ENCODE measurements at places on chromosomes 11 and 22. TPM values are rescaled to one million over a fixed set of nuclear protein-coding genes. Genes with fewer than 3 reads are reported as not detected.
A peak's percentile ranks its signal among the peaks of the same experiment; 100 is the strongest.

DNA sequence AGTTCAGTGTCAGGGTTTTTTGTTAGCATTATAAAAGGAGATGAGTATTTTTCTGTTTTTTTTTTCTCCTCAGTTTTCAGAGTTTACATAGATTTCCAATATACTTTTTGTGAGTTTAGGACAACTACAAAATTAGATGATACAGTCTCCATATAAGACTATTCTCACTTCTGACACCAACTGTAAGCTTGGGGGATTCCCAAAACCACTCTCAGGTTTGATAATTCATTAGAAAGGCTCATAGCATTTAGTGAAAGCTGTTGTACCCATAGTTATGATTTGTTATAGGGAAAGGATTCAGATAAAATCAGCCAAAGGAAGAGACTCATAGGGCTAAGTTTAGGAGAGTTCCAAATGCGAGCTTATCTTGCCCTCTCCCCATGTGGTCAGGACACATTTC lies 24.1 kb downstream of the CUL5 start:
- no peak for DNase-seq

DNA sequence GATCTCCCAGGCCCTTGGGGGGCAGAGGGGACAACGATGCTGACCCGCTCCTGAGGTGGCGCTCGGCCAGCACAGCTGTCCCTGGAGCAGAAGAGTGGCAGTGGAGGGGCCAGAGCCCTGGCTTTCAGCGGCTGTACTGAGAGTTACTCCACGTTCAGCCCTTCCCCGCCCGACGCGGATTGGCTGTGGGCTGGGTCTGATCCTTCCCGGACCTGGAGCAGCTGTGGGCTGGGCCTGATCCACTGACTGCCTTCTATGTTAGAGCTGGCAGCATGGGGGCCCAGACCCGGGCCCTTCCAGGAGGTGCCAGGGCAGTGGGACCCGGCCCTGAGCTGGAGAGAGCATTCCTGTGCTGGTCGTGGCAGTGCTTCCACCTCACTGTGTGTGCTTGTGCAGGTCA lies 27.8 kb downstream of the YWHAH start:
- no peak for DNase-seq

Gene CALCA
- total RNA-seq, result not detected

DNA sequence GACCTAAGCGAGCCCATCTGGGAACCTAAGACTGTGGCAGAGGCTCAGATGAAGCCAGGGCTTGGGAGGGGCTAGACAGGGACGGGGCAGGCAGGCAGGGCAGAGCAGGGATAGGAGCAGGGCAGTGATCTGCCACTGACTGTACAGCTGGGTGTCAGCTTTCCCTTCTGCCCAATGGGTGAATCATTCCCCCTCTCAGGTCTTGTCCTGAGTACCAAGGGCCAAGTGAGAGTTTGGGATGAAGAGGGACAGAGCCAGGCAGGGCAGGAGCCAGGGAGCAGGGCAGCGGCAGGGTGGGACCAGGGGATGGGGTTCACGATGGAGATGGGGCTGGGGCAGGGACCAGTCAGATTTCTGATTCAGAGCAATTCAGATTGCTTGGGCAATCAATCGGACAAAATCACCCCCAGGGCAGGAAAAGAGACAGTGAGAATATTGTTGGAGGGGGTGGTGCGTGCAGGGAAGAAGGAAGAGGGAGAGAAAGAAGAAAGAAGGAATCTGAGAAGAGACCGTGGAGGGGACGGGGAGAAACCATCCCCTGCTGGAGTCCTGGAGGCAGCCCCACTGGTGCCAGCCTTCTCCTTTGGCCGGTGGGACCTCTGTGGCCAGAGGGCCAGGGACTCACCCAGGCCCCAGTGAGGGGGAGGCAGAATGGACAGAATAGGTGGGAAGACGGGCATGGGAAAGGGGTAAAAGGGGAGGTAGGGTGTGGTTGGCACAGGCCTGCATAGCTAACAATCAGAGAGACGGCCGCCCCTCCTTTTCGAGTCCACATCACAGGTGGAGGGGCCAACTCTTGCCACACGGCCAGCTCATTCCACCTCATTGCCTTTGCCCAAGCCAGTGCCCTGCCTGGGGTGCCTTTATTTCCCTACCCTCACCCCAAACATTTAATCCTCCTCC lies 47.2 kb downstream of the CYTH4 start:
- no peak for DNase-seq

- DNase-seq, result no peak
Observed at GRCh38 chr11:18699848-18700261, 1.3 kb downstream of the TMEM86A start.

GRCh38 chr22:46537946-46538813 lies 760 bp upstream of the CELSR1 start:
- DNase-seq, result no peak

- DNase-seq, result no peak
Observed at GRCh38 chr11:115084231-115084630, 405.9 kb downstream of the NXPE2 start.

DNA sequence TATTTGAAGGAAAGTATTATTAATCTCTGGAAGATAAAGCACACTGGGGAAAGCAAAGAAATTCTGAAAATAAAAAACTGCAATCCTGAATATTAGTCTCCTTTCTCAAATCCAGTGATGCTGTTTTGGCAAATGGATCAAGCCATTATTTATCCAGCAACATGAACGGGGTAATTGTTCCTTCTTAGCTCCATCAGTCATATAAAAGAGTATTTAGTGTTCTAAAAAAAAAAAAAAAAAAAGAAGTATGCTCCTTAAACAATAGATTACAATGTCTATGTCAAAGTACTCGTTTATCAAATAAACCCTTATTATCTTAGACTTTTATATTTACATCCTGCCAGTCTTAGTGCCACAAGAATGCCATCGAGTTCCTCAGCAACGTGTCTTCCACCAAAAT lies 1.3 kb downstream of the RDX start:
- no peak for DNase-seq

DNA sequence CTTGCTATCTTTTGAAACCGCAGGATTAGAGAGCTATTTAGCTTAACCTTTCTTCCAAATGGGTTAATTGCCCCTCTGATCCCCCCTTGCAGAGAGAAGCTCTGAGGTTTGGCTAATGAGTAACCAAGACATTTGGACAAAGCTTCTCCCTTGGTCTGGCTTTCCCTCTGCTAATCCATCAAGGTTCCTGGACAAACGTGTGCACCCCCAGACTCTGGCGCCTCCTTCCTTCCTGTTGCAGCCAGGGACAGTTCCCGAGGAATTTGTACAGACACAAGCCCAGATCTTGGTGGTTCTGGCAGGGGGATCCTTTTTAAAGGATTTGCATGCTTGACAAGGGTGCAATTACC lies 1.6 kb downstream of the KIAA1671 start:
- no peak for DNase-seq

DNA sequence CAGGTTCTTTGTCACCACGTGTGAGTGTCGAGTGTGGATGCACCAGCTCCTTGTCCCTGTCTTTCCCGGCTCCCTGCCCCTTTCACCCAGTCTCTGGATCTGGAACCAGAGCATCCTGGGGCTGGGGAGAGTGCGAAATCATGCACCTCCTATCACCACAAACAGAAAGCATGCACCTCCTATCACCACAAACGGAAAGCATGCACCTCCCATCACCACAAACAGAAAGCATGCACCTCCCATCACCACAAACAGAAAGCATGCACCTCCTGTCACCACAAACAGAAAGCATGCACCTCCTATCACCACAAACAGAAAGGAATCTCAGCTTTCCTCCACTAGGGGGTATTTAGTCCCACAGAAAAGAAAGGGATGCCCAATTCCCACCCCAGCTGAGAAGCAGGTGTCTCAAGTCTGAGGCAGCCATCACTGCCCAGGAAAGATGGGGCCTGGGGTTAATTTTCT lies 5.9 kb upstream of the GLB1L3 start:
- DNase-seq, result no peak

- DNase-seq, result no peak
Observed at GRCh38 chr11:16804104-16804947, 65.9 kb downstream of the C11orf58 start.

DNA sequence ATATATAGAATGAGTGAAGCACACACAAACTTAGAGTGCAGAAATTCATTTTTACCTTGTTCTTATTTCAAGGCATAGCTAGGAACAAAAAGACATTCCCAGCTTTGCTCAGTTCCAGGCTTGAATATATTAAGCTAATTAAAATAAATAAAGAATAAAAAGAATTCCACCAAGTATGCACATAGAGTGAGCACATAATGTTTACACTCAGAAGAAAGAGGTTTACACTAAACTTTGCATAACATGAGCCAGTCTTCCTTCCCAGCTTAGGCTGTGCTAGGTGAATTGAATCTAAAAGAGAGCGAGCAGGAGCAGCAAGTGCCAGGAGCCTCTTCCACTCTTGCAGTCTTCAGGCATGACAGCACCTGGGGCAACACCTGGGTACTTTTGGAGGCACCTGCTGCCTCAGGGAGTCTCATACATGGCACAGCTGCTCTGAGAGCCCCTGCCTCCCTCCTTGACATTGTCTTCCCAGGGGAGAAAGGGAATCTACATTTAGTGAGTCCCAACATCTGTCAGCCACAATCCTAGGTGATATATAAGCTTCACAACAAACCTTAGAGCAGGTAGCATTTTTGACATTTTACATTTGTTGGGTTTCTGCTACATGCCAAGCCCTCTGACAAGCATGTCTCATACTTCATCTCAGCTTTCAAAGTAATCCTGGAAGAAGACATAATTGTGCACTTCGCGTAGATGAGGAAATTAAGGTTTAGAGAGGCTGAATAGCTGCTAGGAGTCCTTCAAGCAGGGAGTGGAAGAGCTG lies 732.7 kb upstream of the TENM4 start:
- DNase-seq, result no peak

Gene SMARCB1
- total RNA-seq, result 74.0 TPM

- DNase-seq, result no peak
Observed at GRCh38 chr22:43269246-43269645, 73.9 kb downstream of the SCUBE1 start.

GRCh38 chr11:104451197-104451893 lies 287.4 kb upstream of the PDGFD start:
- DNase-seq, result no peak

GRCh38 chr22:32841175-32841574 lies 39.7 kb downstream of the TIMP3 start:
- no peak for DNase-seq

Gene CRYBB2
- 0.47 TPM for total RNA-seq

GRCh38 chr11:74341921-74342320 lies 30.5 kb upstream of the P4HA3 start:
- DNase-seq, result no peak

DNA sequence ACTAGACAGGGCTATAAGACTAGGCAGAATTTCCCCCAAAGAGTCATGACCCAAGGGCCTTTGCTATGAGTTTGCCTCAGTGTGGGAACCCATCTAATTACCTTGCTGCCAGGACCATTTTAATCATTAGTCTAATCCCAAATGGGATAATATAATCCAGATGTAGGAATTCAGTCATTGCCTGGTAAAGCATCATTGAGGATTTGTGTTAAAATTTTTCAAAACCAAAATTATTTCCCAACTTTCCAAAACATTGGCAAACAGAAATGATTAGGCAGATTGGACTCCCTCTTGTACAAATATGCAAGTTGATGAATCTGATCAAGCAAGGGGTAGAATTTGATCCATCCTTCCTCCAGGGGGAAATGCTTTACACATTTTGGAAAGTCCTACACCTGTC lies 16.2 kb upstream of the MMP13 start:
- DNase-seq, result no peak

GRCh38 chr11:76630600-76631281 lies 39.8 kb downstream of the LRRC32 start:
- DNase-seq, result peak; percentile 28

DNA sequence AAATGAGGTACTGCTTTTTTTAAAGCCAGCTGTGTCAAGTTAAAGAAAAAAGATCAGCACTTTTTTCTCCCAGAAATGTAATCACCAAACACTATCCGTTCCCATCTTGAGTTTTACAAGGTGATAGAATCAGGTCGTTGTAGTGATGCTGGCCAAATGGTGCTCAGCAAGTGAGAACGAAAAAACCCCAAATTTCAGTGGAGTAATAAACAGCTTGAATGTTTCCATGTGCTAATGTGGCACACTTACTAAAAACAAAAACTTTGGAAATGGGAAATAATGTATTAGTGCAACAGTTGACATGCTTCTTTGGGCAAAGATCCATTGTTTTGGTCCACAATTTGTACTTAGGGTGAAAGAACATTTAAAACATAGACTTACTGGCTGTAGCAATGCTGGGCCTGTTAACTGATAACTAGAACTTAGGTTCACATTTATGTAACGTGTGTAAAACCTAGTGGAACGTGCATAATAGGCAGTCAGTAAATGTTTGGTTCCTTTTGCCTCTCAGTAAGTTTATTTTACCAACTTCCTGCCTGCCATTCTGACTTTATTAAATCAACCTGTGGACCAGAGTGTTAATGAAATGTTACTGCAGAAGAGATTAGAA lies 15.4 kb upstream of the GDPD4 start:
- DNase-seq, result no peak

- no peak for DNase-seq
Observed at GRCh38 chr11:83827940-83828554, 541.9 kb upstream of the CCDC90B start.

DNA sequence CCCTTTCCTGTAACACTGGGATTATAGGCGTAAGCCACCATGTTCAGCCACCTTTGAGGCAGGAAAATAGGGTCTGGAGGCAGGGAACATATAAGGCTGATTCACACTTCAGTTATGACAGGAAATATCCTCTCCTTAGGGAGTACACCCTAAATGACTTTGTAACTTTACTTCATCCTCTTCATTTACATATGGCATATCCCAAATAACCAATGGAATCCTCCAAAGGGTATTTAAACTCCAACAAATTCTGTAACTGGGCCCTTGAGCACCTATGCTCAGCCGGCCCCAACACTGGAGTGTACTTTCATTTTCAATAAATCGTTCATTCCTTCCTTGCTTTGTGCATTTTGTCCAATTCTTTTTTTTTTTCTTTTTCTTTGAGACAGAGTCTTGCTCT lies 1.6 kb upstream of the KAT5 start:
- DNase-seq, result no peak

GRCh38 chr11:65907878-65908277 lies 7.7 kb upstream of the FOSL1 start:
- DNase-seq, result no peak

DNA sequence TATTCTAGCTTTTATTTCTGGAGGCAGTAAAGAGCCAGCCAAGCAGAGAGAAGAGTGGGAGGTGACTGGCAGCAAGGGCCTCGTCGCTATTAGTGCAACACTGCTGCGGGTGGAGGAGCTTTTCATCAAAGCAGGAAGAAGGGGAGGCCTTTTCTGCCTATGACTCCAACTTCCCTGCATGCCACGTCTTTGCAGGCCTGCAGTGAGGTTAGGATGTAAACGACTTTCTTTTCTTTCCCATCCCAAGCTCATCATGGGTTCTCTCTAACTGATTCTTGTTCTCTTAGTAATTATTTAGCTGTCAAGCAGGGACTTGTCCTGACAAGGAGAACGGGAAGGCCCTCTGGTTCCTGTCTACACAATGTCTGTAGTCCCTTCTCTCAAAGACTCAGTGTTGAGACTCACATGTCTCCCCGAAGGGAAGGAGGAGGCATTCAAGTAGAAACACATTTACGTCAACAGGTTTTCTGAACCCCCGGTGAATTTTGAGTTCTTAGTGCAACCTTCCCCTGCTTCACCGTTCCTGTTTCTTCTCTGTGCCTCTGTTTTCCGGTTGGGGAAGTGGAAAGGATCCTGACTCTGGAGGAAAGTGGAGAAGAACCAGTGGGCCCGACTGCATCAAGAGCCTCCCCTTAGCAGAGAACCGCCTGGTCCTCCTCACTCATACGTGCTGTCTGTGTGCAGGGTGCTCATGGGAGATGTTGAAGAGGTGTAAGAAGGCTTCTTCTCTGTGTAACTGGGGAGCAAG lies 56.9 kb downstream of the PACS1 start:
- DNase-seq, result peak; percentile 64

Data from ureter (tissue), 1 donor.